Hippocampal formation (tissue), 2 donors: ENCODE measurements at places on chromosomes 6 and 20.

GRCh38 chr6:13831615-13832014 is 17.3 kb upstream of the MCUR1 start:
- DNase-seq: no peak

GRCh38 chr6:133341607-133342158 is 100.5 kb downstream of the EYA4 start:
- DNase-seq: no peak

GRCh38 chr20:25277051-25277801 is 29.3 kb downstream of the PYGB start:
- DNase-seq: no peak

- peak; percentile 62 for DNase-seq
These were observed 32.6 kb downstream of the C6orf15 start for GRCh38 chr6:31079656-31080261.

DNA sequence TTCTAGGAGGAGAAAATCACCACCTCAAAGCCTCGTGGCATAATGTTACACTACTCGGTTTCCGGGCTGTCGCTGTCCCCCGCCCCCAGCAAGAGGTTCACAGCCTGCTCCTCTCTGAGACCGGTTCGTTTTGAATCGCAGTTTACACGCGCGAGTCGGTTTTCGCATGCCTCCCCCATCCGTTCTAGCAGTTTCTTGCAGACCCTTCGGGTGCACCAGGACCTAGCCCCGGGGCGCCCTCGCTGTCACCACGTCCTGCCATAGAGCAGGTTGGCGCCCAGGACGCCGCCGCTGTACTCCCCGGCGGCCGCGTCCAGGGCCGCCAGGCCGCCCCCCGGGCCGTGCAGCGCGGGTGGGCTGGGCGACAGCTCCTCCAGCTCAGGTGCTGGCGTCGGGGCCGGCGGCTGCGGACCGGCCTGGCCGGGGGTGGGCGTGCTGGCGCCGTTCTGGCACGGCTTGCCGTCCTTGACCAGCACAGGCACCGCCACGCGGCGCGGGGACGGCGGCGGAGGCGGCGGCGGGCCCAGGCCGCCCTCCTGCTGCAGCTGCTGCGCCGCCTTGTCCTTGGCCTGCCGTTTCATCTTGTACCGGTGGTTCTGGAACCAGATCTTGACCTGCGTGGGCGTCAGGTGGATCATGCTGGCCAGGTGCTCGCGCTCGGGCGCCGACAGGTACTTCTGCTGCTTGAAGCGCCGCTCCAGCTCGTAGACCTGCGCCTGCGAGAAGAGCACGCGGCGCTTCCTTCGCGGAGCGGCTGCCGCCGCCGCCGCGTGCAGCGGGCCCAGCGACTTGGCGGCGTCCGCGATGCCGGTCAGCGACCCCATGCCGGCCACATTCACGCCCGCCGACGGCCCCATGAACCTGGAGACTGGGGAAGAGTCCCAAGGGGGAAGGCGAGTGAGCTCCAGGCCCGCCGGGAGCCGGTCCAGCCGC is 1.4 kb downstream of the NKX2-4 start:
- no peak for DNase-seq

DNA sequence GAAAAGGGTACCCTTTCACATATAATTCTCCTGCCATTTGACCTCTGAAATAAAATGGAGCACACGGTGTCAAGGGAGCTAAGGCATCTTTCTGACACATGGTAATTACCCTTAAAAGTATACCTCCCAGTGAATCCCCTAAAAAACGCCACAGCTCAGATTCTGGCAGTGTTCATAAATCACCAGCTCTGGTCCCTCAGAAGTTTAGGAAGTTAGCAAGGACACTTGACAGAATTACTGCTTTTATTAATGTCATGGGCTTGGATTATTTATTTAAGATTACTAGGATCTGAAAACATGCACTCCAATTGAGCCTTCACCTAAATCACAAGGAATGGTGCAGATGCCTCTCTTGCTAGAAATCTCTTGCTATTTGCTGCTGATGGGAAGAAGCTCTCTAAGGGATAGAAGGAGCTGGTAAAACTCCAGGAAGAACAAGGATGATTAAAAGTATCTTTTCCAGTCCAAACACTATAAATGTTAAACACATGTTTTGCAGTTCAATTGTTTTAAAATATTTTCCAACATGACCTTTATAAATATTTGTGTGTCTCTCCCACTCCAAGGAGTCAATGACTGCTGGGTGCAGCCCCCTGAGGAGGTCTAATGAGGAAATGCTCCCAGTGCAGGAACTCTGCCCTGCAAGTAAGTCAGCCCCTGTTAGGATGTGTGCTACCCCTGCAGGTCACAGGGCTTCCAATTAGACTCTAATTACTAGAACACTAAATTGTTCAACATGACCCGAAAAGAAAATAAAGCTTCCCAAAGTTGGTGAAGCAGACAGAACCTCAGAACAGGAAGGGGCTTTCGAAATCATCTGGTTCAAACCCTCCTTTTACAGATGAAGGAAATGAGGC is 230.3 kb downstream of the TFAP2A start:
- no peak for DNase-seq

DNA sequence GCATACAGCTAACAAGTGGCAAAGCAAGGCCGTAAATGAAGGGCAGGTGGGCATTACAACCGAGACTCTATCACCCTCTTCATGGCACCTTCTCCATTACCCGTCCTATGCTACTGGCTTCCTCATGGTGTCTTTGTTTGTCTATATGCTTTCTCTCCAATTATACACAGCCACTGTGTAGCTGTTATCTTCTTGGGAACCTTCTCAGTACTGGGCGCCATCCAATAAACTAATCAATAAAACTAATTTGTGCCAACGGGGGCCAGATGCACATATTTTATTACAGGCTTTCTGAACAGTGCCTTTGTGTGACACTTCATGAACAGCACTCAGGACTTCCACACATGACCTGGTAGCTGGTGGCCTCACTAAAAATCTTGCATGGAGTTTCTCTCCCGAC is 149.8 kb upstream of the PCSK2 start:
- DNase-seq: no peak

DNA sequence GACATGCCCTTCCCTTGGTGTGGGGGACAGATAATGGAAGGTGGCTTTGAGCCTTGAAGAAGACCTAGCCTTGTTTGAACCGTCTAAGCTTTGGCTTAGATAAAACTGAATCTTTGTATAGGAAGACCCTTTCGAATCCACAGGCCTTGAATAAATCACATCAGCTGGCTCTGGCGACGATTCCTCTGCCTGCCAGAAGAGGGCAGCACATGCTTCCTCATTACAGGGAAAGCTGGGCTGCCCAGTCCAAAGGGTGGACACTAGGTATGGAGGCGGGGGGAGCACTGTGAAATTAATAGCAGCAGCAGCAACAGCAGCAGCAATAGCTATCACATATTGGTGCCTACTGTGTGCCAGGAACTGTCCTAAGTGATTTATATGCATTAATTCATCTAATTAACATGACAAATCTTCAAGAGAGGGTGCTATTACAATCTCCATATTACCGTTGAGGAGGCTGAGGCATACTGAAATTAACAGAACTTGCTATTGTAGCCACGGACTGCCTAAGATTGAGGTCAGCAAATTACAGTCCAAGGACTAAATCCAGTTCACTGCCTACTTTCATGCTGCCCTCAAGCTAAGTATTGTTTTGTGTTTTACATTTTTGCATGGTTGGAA is 85.1 kb downstream of the CLIC5 start:
- peak; percentile 9 for DNase-seq

GRCh38 chr6:169141671-169142537 is 111.7 kb downstream of the THBS2 start:
- peak; percentile 13 for DNase-seq

DNA sequence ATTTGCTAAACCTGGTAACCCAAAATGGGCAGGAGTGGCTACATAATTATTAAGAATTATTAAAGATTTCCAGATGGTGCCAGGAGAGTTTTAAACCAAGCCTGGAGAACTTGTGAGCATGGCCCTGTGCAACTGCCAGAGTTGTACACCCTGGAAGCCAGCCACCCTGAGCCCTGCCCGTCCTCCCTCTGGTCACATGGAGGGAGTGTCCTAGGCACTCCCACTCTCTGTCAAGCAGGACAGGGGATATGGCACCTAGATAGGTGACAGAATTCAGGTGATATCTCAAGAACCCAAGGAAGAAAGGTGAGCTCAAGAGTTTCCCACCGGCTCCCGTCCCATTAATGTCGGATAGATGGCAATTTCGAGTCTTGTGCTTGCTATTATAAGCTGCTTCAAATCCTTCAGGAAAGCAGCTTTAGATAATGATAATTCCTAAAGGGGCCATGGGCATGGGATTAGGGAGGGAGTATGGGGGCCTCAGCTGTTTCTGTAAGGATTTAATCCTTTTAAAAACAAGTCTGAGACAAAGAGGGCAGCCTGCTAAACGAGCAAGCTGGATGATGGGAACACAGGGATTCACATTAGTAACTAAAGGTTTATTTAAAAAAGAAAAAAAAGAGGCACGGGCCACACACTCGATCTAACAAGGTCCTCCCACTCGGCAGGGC is 169.1 kb downstream of the BMP7 start:
- DNase-seq: no peak

GRCh38 chr6:24476631-24477030 is 12.7 kb downstream of the GPLD1 start:
- no peak for DNase-seq

DNA sequence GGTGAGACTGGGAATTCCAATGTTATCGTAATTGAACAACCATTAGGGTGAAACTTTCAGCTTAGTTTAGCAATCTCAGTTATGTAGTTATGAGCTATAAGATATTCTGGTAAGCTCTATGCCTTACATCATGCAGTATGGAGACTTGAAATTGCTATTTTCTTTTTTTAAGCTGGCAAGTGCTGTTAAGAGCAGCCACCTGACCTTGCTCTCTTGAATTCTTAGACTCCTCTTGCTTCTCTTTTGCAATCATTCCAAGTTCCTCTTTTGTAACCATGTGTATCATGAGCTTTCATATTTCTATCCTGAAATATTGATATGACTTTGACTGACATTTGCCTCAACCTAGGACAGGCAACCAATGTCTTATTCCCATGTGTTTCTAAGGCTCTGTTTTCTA is 446.3 kb upstream of the SLC35B3 start:
- DNase-seq: no peak

- DNase-seq: no peak
These were observed 274.4 kb downstream of the THBS2 start for GRCh38 chr6:168979254-168979653.

GRCh38 chr20:62136283-62137091 is 6.7 kb downstream of the PSMA7 start:
- no peak for DNase-seq
